ENCODE measurements at places on chromosomes 5 and 9.

DNA sequence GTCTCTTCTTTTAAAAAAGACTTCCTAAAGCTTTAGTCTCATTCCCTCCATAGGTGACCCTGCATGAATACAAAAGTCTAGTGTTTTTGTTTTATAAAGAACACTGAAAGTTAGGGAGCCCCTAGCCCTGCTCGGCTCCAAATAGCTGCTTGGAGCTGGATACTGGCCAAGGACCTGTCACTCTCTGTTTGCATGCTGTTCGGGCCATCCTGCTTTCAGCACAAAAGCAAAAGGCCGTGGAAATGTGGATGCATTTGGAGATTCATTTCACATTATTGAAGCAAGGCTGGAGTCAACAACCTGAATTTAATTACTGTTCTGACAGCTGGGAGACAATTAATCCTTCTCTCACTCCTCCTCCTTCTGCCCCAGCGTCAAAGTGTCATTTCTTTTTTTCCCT, 151.7 kb upstream of the NMUR2 start:
- DNase-seq: no peak

- DNase-seq: no peak
Observed at GRCh38 chr5:180233729-180234128, 24.7 kb upstream of the RASGEF1C start.

- DNase-seq: no peak
Observed at GRCh38 chr5:134463991-134464760, 52.5 kb upstream of the CDKN2AIPNL start.

DNA sequence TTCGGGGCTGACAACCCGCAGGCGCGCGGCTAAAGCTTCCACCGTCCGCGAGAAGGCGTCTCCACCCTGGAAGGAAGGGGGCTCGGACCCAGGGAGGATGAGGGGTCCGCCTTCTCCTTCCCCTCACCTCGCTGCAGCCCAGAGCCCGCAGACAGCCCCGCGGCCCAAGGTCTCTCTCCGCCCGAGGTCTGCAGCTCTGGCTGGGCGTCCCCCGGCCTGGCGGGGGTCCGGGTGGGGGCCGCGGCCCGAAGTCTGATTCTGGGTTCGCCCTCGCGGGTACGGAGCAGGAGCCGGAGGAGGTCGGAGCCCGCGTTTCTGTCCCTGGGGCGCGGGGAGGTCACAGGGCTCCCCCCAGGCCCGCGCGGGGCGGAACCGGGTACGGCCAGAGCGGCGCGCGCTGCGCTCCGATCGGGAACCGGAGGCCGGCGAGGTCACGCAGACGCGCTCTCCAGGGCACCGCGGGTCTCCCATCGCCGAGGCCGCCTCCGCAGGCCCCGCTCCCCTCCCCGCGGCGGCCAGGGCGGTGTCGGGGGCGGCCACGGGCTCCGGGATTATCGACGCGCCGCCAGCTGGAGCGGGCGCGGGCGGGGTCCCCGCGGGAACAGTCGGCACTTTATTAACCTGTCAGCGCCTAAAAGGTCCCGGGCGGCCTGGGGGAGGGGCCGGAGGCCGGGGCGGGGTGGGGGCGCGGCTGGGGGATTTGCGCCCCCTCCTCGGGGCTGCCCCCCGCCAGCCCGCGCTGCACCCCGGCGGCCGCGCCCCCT, 11.6 kb downstream of the LHX3 start:
- DNase-seq: no peak

DNA sequence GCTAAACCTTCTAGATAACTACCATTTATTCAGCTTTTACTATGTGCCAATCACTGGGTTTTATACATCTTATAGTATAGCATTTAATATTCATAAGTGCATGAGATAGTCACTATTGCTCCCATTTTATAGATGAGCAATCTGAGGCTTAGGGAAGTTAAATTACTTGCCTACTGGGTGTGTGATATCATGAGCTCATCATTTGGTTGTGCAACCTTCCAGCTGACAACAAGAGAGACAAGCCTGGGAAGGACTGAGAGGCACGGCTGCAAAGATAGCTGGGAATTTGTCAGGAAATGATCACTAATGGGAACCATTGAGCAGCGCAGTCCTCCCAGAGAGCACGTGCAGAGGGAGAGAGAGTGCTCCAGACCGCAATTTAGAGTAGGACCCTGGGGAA, 481.6 kb upstream of the KIF2A start:
- no peak for DNase-seq

- no peak for DNase-seq
Observed at GRCh38 chr9:6829027-6829426, 71.3 kb downstream of the KDM4C start.
